Esophagus mucosa (tissue), 1 donor: ENCODE measurements at places on chromosomes 16 and 17.

DNA sequence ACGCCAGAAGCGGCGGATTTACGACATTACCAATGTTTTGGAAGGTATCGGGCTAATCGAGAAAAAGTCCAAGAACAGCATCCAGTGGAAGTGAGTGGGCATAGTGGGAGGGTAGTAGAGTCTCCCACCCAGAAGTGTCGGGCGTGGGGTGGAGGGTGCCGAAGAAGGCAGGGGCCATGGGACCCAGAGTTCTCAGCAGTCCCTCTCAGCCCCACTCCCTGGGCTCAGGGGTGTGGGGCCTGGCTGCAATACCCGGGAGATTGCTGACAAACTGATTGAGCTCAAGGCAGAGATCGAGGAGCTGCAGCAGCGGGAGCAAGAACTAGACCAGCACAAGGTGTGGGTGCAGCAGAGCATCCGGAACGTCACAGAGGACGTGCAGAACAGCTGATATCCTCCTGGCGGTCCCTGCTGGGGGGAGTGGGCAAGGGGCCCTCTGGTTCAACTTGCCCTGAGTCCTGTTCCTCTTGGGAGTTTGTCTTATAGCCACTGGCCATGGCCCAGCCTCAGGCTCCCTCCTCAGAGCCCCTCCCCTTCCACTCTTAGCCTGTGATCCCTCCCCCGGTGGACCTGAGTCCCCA lies 916 bp downstream of the E2F4 start:
- ATAC-seq, result peak; percentile 2

DNA sequence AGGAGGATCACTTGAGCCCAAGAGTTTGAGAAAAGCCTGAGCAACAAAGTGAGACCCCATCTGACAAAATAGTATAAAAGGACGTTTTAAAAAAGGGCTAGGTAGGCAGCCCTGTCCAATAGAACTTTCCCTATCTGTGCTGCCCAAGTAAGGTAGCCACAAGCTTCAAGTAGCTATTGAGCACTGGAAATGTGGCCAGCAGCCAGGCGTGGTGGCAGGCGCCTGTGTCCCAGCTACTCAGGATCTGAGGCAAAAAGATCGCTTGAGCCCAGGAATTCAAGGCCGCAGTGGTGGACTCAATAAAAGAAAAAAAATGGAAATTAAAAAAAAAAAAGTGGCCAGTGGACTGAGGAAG lies 1.5 kb upstream of the NQO1 start:
- no peak for ATAC-seq

GRCh38 chr17:55410722-55411462 lies 10.7 kb downstream of the MMD start:
- ATAC-seq, result no peak

DNA sequence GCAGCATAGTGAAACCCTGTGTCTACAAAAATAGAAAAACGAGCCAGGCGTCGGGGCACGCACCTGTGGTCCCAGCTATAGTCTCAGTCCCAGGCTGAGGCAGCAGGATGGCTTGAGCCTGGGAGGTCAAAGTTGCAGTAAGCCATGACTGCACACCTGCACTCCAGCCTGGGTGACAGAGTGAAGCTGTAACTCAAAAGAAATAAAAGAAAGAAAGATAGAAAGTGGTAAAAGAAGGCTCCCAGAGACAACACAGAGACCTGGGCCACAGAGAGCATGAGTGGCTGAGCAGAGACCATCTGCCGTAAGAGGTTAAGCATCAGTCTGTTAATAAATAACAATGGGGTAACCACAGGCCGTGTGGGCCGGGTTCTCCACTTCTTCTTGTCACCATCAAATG lies 15.3 kb upstream of the HEXD start:
- ATAC-seq, result no peak

DNA sequence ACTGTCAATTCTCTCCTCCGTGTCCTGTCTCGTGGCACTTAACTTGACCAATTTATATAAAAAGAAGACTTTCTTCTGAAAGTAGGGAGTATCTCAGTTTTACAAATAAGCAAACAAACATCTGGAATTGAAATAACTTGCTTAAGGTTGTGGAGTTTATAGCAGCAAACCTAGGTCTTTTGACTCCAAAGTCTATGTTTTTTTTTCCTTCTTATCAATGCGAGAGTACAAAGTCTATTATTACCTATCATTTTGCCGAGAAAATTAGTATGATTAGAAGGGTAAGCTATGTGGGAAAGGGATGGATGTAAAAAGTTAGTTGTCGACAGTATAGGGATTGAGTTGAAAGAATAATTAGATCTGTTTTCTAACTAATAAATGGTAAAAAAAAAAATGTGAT lies 50.4 kb downstream of the PPM1E start:
- ATAC-seq, result no peak

DNA sequence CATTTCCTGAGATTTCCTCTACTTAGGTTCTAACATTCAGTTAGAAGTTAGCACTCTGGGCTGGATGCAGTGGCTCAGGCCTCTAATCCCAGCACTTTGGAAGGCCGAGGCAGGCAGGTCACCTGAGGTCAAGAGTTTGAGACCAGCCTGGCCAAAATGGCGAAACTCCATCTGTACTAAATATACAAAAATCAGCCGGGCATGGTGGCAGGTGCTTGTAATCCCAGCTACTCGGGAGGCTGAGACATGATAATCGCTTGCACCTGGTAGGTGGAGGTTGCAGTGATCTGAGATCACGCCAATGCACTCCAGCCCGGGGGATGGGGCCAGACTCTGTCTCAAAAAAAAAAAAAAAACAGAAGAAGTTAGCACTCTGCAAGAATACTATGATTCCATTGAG lies 1430.9 kb downstream of the CDH11 start:
- ATAC-seq, result no peak

- no peak for ATAC-seq
Observed at GRCh38 chr16:87571868-87572244, 30.5 kb upstream of the JPH3 start.

DNA sequence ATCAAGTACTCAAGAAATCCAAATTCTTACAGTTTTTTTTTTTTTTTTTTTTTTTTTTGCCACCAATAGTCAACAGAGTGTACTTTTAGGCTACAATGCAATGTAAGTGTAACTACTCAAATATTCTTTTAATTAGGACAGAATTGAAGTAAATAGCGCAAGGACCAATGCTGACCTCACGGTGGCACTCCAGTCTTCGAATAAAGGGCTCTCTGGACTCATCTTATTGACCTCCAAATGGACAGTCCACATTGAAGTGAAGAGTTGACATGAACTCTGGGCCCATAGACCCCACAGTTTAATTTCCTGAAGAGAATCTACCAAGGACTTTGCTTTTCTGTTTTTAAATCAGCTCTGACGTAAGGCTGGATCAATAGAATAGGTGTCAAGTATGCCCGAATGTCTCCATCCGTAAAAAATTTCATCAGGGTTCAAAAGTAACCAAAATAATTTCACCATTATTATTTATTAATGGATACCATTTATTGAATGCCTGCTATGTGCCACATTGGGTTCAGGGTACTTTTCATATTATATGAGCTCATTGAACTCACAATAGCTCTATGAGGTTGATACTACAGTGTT lies 7.3 kb upstream of the DDX52 start:
- no peak for ATAC-seq
